ENCODE measurements at places on chromosomes 11 and 22. TPM values are rescaled to one million over a fixed set of nuclear protein-coding genes. Genes with fewer than 3 reads are reported as not detected.

Gene UBQLNL
- not detected for total RNA-seq

Gene SAA1
- total RNA-seq, result 3.1 TPM

Gene CCDC15
- total RNA-seq, result 3.6 TPM

Gene DLG2
- total RNA-seq, result 1.4 TPM

Gene LRRC74B
- not detected for total RNA-seq

Gene PPP1CA
- 87.7 TPM for total RNA-seq

Gene RPS19BP1
- total RNA-seq, result 54.3 TPM

Gene SPDYC
- total RNA-seq, result not detected

Gene MIOX
- total RNA-seq, result not detected

Gene USP2
- total RNA-seq, result 0.38 TPM

Gene C11orf86
- not detected for total RNA-seq

Gene CASP1
- 14.7 TPM for total RNA-seq

Gene KRTAP5-9
- total RNA-seq, result not detected

Gene NLRP14
- under 0.01 TPM for total RNA-seq

Gene PHOX2A
- total RNA-seq, result not detected

Gene KCNQ1
- total RNA-seq, result not detected
